Stimulated activated CD8-positive, alpha-beta memory T cell treated with anti-CD3 and anti-CD28 coated beads, Interleukin-15, amount 100 ng/mL, for 24 hours (primary cell): ENCODE measurements at places on chromosomes 2 and 18.

- DNase-seq = no peak
These were observed 39.0 kb upstream of the SLC35F5 start for GRCh38 chr2:113795405-113795920.

DNA sequence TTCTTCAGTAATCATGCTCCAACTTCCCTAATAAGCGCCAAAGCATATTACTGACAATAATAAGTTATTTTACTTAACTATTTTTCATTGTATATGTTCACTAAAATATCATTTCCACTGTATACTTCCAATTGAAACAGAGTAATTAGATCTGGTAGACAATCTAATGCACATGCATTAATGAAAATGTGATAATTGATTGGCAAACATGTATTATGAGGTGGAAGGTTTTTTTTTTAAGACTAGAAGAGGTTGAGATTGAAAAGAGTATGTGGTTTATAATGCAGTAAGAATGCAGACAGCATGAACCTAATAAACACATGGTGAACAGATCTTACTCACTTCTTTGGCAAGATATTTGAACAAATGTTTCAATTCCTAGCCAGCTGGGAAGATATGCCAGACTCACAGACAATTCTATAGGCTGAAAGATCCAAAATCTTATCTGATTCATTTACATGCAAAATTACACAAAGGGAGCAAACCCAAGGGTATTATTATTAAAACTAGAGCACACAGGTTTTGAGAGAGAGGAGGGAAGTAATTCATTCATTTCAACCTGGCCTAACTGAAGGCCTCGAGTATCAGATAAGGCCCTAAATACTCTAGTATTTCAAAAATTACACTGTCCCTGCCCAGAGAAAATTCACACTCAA, 2.8 kb downstream of the NCKAP1 start:
- no peak for DNase-seq

DNA sequence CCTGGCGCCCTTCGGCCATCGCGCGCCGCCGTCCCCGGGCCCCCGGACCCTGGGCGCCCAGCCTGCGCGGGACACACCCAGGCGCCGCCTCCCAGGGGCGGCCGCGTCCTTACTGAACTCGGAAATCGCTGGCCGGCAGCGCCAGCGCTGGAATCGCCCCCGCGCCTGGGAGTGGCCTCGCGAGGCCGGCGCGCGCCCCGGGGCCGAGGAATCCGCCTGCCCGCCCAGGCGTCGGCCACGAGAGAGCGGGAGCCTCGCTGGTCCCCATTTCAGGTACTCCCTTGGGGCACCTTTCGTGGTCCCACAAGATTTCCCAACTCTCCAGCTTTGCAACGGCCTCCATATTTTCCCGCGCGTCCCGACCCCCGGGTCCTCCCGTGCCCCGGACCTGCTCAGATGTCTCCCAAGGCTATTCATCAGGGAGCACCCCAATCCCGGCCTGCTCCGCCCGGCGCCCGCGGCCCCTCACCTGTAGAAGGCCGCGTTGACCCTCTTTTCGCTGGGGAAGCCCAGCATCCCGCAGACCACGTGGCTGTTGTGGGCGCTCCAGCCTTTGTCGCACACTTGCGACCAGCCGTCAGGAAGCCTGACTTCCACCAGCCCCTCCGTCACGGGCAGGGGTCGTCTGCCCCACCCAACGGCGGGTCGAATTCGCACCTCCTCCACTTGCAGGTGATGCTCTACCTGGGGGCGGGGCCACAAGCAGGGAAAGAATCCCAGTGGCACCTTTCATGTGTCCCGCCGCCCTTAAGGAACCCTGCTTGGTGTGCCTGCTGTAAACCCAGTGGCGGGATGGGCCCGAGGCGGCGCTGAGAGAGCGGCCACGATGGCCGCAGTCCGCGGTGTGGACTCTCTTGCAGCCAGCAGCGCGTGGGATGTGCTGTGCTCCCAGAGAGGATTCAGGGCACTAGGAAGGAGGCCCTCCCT, 4.6 kb downstream of the LOXL3 start:
- DNase-seq = no peak

DNA sequence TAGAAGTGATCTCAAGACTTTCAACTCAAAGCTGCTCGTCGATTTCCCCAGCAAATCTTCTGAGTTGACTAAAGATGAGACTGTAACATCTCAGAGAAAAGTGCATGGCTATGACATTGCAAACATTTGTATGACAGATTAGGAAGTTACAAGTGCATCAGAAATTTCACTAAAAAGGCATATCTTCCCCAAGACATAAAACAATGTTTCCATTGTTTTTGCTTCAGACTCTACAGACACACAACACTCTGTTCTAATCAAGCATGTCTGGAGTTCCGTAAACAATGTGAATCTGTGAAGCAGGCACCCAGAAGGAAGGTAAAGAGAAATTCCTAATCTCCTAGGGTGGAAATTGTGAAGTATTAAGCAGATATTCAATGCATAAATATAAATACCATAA, 144.6 kb upstream of the LYPD1 start:
- DNase-seq = no peak

DNA sequence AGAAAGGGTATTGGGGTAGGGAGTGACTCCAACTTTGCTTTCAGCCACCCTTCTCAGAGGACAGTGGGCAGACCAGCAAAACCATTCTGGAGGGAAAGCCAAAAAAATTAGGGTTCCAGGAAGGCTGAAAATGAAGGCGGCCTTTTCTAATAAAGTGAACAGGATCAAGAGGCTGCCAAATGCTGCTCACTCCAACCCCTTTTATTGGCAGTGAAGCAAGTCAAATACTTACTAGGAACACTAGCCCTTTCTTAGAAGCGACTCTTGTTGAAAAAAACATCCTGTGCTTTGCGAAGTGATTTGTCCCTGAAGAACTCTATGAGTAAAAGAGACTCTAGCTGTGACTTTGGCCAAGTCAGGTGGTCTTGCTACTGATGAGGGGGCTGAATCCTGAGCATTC, 83.6 kb upstream of the CYP1B1 start:
- DNase-seq = no peak

DNA sequence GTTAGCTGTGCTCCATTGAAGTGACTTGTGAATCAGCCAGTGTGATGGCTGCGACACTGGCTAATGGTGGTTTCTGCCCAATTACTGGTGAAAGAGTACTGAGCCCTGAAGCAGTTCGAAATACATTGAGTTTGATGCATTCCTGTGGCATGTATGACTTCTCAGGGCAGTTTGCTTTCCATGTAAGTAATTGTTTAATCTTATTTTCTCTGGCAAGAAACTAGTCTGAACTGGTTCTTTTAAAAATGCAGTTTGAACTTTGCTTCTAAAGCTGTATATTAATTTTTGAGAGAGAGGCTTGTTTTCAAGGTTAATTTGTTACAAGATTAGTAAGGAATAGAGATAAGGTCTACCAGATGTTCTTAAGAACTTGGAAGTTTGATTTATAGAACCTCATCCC, 46.7 kb downstream of the GLS start:
- no peak for DNase-seq

- no peak for DNase-seq
These were observed 9.6 kb downstream of the PER2 start for GRCh38 chr2:238278626-238279323.

DNA sequence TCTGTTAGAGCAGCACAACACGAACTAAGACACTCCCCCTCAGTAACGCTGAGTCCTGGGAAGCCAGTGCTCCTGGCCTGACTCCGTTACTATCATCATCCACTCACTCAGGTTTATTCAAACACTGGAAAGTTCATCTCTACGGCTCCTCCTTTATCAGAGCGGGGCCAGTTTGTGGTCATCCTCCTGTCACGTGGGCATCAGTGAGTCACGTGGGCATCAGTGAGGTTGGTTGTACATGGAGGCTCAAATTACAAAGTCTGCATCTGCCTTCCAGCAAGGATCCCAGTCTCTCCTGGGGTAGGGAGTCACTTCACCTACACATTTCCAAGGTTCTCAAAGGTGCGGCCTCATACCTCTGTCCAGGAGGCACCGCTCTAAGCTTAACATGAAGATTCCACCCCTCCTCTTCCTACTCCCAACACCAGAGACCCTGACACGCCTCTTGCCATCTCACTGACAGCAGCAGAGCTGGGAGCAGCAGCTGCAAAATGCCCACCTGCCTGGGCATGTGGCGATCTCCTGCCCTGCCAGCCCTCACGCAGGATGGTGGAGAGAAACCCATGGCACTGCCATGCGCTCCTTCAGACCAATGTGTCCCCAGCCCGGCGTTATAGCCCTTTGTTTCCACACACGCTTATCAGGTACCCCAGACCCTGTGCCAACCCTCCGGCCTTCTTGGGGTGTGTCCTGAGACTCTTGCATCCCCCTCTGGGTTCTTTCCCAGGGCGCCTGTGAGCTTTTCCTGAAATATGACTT, 99.2 kb upstream of the PTPRM start:
- DNase-seq = no peak

DNA sequence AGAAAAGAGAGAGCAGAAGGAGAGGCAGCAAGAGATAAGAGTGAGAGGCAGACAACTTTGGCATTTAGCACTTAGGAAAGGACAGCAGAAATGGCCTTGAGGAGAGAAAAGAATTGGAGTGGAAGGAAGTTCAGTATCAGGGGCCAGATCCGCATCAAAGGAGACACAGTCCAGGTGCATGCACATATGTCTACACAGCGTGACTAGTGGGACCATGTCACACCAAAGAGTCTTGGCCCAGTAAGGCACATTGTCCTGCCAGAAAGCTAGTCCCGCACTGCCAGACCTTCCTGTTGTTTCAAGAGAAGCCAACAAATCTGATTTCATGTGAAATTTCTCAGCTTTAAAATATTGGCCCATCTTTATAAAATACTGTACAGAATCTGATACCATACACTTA, 8.5 kb upstream of the STK39 start:
- DNase-seq = no peak

DNA sequence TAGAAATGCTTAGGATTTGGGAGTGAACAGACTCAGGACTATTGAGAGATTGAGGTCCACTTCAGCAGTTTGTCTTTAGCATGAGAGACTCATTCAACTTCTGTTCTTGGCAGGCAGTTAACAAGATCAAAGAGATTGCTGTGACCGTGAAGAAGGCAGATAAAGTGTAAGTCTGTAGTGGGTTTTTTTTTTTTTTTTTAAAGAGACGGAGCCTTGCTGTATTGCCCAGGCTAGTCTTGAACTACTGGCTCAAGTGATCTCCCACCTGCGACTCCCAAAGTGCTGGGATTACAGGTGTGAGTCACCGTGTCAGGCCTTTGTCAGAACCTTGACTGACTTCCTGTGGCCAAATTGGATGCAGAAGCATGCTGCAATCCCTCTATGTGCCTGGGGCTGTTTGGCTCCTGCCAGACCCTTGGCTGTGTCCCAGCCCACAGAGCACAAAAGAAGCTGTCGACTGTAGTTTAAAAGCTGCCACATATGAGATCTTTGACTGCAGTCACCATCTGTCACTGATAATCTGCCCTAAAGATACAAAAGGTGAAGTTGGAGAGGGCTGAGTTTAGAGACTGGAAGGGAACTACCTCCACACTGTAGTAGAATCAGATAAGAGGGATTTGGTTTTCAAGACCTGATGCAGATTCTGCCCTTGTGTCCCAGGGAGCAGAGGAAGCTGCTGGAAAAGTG, 9.9 kb downstream of the CCT7 start:
- no peak for DNase-seq

DNA sequence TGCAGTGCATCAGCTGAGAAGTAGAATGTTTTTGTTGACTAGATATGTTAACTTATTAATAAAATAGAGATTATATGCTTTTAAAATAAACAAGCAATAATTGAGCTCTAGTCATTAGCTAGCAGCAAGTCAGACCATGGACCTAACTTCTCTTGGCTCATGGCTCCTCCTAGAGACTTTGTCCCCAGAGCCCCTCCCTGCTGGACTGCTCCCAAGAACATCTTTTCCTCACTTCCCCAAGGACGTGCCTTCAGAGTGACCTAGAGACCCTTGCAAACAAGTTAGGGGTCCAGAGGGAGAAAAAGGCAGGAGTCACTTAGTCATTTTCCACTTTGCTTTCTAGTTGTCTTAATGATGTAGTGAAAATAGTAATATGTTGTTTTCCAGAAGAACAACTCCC, 312.5 kb upstream of the NRP2 start:
- no peak for DNase-seq

DNA sequence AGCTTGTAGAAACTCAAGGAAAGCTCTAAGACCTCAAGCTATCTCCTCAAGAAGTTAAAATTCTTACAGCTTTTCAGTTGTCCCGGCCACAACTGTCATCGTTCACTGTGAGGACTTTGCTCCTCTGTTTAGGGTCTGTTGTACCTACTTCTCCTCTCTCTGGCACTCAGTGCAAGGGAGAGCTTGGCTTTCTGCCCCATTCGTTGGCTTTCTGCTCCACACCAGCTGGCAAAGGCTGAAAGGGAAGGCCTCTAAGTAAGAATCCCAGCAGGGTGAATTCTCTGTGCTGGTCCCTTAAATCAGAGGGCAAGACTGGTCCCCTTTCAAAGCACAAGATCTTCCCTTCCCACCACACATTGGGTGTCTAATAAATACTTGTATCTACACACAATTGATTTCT, 17.3 kb downstream of the ZBTB7C start:
- DNase-seq = no peak

DNA sequence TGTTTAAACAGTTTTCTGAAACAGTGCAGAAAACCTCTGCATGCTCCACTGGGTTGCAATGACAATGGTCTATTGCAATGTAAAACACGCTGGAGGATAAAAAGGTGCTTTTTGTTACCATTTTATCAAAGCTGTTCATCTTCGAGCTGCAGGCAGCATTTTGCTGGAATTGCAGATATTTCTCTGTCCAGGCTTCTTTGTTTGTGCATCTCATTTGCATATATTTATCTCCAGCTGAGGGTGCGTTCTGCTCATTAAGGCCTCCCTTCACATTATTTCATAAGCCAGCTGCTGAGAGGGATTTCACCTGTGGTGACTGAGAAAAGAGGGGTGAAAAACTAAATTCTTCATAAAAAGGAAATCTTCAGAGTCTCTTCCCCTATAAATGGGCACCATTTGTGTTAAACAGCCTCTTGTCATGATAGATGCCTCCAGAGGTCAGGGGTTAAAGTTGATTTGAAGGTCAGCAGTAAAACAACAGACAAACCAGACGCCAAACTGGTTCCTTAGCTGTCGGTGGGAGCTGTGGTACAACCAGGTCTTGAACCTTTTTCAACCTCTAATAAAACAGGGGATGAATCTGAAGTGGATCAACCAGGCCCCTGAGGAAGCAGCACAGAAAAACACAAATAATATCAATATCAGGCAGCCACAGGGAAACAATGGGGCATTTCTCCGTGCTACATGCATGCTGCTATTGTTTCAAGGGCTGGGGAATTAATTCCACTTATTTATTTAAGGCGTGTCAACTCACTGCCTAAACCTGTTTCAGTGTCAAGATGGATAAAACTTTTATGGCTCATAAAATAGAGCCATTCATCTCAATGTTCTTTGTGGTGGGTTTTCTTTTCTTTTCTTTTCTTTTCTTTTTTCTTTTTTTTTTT, 265.1 kb downstream of the MEIS1 start:
- DNase-seq = no peak
